Ureter (tissue), 1 donor: ENCODE measurements at places on chromosomes 6 and 20. TPM values are rescaled to one million over a fixed set of nuclear protein-coding genes. Genes with fewer than 3 reads are reported as not detected.

Gene MEP1A
- not detected for total RNA-seq

Gene SRSF12
- 0.57 TPM for total RNA-seq

Gene PRKN
- 12.1 TPM for total RNA-seq

Gene CMTR1
- 44.5 TPM for total RNA-seq

Gene RIMS1
- 5.2 TPM for total RNA-seq

Gene GINS1
- total RNA-seq = 3.8 TPM

Gene PLCB1
- 48.3 TPM for total RNA-seq

Gene EYA2
- 15.3 TPM for total RNA-seq

- no peak for DNase-seq
Measured at GRCh38 chr6:142833054-142833453, 111.9 kb downstream of the HIVEP2 start.

GRCh38 chr6:75230484-75231325 lies 12.9 kb downstream of the COX7A2 start:
- no peak for DNase-seq

DNA sequence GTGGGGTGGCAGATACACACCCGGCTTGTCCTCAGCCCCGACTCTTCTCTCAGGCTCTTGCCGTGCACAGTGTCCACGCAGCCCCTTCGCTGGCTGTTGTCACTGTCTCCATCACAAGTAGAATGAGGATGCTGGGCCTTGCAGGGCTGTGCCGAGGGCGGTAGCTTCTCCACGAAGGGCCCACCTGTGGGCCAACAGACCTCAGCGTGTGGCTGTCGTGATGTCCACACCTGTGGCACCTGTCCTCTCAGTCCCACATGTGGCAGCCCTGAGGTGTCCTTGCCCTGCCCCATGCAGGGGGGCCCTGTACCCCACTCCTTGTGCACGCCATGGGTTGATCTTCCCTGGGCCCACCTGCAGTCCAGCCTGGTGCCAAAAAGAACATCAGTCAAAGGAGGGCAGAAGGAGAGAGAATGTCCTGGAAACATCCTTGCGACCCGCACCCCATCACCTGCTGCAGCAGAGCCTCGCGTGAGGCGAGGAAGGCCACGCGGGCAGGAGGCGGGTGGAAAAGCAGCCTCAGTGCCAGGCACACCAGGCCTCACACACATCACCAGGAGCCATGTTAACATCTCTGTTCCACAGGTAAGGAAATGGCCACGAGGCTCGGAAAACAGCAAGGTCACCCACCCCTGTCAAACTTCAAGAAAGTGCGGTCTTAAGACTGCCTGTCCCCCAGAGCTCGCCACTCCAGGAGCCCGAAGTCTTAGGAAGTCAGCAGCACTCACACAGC lies 22.3 kb upstream of the AFDN start:
- DNase-seq = no peak

DNA sequence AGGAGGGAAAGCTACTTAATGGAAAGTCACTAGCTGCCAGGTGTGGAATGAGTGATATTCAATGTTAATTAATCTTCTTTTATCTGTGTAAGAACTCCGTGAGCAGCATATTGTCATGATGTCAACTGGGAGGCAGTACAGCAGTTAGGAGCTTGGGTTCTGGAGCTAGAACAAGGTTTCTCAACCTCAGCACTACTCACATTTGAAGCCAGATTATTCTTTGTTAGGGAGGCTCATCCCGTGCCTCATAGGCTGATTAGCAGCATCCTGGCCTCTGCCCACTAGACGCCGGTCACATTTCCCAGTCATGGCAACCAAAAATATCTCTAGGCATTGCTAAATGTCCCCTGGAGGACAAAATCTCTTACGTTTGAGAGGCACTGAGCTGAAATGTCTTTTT lies 41.2 kb downstream of the BCAS1 start:
- no peak for DNase-seq

DNA sequence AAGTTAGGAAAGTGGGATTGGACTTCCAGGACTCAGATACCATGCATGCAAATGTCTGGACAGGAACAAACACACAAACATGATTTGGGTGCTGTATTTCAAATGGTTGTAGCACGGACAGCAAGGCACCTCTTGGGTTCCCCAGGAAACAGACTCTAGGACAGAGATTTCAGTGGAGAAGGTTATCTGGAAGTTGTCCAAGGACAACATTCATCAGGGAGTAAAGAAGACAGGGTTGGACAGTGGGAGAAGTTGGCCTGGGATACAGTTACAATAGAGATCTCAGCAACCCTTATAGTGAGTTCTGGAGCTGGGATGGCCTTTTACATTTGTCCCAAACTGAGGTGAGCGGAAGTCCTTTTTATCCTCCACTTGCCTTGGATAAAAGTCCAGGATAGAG lies 19.8 kb upstream of the TINAG start:
- no peak for DNase-seq

- DNase-seq = no peak
Measured at GRCh38 chr6:31927242-31927862, at the start of gene C2. C2 (plus strand) TSS chr6:31927717; CDS start chr6:31927753, 36 bp downstream.

DNA sequence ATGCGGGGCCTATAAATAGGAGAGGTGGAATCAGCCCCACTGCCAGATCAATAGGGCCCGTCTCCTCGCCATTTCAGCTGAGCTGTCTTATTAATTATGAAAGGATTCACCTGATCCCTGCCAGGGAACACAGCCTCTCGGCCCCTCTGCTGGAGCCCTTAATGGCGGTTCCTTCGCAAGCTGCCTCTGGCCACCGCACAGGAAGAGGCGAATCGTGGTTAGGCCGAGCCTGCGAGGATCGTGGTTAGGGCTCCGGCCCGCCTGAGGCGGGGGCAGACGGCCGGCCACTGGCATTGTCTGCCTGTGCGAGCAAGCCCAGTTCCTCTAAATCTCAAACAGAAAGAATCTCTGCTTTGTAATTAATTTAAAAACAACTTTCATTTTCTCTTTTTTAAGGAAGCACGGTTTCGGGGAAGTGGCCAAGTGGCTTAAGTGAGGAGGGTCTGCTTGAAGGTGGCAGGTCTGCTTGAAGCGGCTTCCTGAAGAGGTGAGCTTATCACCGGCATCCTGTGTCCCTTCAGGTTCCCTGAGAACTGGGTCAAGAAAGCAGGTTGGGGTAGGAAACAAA lies 9.2 kb downstream of the NRN1 start:
- DNase-seq = no peak

- DNase-seq = no peak
Measured at GRCh38 chr6:15254070-15254975, 8.5 kb downstream of the JARID2 start.

DNA sequence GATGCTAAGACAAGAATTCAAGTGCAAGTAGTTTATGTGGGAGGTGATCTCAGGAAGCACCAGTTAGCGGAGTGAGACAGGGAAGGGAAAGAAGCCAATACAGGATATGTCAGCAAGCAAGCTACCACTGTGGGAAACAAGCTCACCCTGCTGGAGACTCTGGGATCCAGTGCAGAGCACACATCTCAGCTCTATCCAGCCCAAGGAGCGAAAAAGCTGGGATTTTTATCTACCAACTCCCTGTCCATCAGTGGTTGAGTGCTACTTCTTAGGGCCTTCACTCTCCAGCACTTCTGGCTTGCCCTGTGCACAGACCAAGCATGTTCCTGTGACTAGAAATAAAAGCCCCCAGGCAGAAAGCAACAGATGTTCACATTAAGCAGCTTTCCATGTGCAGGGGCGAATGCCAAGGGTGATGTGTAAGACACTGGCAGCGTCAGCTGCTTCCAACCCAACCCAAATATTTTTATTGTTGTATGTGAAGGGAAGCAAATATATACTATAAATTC lies 10.8 kb upstream of the RNF24 start:
- DNase-seq = no peak

- DNase-seq = no peak
Measured at GRCh38 chr20:51434580-51435247, 107.8 kb downstream of the NFATC2 start.

DNA sequence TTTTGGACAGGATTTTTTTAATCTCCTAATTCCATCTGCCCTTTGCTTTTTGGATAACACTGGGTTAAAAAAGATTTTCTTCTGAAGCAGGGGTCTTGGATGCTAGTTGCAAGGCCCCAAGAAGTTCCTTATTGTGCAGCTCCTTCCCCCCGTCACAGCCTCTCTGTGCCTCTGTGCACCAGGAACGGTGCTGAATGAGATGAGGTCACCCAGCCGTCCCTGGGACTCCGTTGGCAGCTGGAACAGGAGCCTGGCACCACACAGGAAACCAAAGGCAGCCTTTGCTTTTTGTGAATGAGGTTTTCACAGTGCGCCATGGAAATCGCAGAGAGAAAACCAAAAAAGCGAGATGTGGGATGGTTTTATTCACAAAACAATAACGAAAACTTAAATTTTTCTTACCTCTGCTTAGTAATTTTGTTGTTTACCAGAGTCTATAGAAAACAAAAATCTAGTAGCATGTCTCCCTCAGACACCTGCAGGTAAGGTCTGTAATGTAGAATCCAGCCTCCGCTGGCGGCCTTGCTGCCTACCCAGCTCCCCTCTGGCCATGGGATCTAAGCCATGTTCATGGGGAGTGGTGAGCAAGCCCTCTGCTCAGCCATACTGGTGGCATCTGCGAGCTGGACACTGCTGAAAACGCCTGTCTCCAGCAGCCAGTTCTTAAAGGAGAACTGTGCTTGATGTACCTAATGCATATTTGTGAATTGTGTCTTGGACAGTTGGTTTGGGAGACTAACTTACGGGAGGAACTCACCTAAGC lies 40.4 kb upstream of the SYNJ2 start:
- no peak for DNase-seq

DNA sequence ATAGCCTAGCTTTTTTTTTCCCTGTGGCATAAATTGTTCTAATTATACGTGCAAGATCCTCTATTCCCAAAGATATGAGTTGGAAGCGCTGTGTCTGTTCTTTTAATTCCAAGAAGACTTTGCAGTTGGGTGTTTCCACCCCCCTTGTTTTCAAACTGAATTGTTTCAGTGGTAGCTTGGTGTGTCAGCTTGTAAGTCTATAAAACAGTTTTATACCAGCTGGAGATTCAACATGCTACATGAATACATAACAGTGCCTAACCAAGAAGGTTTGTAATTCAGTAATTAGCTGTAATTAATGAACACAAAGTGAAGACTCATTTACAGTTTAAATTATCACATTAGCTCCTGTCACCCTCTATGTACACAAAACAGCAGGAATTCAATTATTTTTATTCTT lies 154.0 kb downstream of the ZNF217 start:
- DNase-seq = no peak

DNA sequence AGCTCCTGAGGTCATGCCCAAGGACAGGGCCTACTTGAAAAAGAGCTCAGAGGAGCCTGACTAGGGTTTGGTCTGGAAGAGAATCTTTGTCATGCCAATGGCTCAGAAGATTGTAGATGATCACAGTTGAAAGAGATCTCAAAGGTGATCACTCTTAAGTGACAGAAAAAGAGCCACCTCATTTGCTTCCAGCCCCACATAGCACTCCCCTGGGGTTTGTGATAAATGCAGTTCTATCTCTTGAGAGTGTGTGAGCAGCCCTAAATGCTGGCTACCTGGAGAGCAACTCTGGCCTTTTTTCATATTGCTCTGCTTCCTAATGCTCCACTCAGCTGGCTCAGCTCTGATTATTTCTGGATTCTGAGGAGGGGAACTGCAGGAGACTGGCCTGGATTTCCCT lies 39.3 kb downstream of the KLHL32 start:
- no peak for DNase-seq

GRCh38 chr20:19078448-19079373 lies 133.7 kb upstream of the SLC24A3 start:
- no peak for DNase-seq

DNA sequence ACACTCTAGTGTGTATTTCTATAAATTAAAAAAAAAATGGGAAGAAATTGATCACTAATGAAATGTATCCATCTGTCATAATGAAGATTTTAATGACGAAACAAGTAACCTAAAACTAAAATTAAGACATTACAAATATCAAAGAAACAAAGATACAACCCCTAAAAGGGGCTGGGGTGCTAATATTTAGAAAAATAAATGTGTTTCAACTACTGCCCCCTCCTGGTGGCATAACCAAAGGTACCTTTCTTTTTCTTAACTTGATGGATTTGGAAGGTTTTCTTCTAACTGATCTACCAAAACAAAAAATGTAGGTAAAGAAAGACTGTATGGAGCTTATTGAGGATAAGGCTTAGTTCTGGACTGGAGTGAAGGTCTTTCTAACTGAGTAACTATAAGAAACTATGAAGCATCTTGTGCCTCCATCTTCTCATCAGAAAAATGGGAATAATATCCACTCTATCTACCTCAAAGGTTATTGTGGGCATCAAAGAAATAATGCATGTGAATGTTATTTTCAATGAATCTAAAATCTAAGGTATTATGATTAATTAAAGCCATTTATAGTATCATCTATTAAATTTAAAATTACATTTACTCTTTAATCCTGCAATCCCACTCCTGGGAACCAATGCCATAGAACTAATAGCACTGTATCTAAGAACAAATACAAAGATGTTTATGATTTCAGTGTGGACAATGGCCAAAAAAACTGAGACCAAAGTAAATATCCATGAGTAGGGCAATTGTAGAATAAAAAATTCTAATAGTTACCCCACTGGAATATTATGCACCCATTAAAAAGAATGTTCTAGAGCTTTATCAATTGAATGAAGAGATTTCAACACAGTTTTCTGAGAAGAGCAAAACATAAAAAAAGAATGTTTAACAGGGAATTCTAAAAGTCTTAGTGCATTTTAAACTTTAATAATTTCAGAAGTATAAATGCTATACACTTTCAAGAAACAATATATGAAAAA lies 117.2 kb downstream of the BACH2 start:
- DNase-seq = no peak

- no peak for DNase-seq
Measured at GRCh38 chr20:20856306-20856705, 143.9 kb upstream of the RALGAPA2 start.
